ENCODE measurements at places on chromosomes 7 and 10.

DNA sequence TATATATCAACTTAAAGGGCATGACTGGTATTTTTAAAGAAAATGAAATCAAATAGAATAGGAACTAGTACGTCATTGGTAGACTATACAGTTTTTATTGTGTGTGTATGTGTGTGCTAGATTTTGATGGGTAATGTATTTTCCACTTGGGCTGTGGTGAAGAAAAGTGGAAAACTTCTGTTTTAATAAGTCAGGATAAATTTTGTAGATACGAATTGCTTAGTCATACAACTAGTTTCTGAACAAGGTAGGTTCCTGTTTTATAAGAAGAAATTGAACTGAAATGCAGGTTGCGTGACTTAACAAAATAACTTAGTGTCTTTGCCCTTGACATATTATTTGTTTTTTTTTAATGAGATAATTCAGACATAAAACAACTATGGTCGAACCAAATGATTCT, 24.3 kb downstream of the UBN2 start:
- DNase-seq: no peak

GRCh38 chr10:42990721-42991441, 86.0 kb upstream of the RET start:
- DNase-seq: no peak

DNA sequence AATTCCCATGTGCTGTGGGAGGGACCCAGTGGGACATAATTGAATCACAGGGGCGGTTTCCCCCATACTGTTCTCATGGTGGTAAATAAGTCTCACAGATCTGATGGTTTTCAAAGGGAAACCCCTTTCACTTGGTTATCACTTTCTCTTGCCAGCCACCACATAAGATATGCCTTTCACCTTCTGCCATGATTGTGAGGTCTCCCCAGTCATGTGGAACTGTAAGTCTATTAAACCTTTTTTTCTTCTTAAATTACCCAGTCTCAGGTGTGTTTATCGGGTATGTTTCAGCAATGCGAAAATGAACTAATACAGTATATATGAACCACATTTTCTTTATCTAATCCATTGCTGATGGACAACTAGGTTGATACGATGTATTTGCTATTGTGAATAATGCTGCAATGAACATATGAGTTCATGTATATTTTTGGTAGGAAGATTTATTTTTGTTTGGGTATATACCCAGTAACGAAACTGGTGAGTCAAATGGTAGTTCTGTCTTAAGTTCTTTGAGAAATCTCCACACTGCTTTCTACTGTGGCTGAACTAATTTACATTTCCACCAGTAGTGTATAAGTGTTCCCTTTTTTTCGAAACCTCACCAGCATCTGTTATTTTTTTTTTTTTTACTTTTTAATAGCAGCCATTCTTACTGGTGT, 70.0 kb upstream of the HGF start:
- no peak for DNase-seq

DNA sequence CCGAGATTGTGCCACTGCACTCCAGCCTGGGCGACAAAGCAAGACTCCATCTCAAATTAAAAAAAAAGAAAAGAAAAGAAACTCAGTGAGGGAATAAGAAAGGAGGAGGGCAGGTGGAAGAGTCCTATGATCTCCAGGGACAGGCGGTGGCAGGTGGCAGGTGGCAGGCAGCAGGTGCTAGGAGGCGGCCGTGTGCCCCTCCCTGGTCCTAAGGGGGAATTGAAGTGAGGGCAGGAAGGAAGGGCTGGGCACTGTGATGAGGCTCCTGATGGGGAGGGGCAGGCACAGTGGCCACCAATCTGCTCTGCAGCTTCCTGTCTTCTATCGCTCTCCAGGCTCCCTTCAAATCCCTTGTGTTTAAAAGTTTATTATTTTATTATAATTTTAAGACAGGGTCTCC, 41.2 kb upstream of the UBE3C start:
- no peak for DNase-seq

DNA sequence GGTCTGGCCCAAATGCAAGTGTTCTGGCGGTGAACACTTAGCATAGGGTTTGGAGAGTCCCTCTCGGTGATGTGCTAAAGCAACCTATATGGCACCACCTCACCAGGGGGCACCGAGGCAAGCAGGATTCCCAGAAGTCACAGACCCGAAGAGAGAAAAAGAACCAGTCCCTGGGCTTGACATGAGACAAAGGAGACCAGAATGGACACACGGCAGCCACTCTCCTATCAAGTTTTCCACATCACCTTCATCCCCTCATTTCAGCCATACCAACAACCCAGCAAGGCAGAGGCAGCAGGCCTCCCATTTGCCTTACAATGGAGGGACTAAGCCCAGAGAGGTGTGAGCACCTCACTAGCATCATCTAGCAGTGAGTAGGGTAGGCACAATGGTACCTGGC, 19.7 kb downstream of the GPRIN2 start:
- no peak for DNase-seq

DNA sequence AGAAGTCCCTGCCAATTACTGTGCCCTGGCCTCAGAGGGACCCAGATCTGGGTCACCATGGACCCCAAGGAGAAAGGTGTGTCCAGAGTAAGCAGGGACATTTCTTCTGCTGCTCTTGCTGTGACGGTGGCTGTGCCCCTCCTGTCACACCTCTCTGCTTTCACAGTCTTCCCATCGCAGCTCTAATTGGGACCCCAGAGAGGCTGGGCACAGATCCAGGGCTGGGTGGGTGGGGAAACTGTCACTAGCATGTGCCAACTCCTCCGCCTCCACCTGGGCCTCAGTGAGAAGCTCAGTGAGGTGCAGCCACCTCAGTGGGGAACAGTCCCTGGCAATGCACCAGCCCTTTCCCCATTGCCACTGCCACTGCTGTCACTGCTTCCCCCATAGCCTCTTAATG, 37.3 kb upstream of the ADCYAP1R1 start:
- DNase-seq: no peak

GRCh38 chr10:10869592-10869991, 148.1 kb upstream of the CELF2 start:
- DNase-seq: no peak

DNA sequence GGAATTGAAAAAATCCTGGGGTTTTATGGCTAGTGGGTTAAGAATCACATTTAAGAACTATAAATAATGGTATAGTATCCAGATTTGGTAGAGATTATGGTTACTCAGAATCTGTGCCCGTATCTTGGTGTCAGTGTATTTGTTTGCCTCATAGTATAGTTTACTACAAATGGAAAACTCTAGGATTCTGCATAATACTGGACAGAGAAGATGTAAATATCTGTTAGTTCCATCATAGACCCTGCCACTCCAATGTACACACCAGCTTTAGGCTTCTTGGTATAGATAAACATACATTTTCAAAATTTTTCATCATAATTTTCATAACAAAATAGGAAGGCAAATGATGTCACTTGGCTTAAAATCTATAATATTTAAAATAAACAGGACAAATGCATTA, 108.1 kb downstream of the CFTR start:
- no peak for DNase-seq

GRCh38 chr10:17657103-17657500, 13.2 kb downstream of the STAM start:
- no peak for DNase-seq

DNA sequence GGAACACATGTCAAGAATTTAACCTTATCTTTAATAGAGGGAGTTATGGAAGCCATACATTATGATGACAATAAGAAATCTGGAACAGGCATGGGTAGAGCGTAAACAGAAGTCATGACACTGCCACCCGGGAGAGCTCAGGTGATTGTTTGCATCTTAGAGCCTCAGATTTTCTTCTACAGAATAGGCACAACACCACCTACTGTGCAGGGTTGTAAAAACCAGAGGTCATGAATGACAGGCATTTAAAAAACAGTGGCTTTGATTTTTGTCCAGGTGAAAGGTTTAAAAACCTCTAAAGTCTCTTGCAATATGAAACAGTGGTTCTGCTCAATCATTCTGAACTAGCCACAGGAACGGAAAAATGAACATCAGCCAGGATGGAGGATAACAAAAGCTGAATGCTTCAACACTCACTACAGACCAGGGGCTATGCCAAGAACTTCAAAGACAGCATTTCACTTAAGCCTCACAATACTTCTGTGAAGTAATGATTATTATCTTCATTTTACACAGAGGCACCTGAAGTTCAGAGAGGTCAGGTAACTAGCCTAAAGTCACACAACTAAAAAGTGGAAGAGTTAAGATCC, 123.8 kb downstream of the SLC25A13 start:
- no peak for DNase-seq

- DNase-seq: no peak
These were observed 1.6 kb upstream of the LANCL2 start for GRCh38 chr7:55363386-55364170.

GRCh38 chr10:16752099-16752498, 65.1 kb downstream of the RSU1 start:
- DNase-seq: no peak

- DNase-seq: no peak
These were observed 282.3 kb downstream of the KLF6 start for GRCh38 chr10:3502673-3503072.

DNA sequence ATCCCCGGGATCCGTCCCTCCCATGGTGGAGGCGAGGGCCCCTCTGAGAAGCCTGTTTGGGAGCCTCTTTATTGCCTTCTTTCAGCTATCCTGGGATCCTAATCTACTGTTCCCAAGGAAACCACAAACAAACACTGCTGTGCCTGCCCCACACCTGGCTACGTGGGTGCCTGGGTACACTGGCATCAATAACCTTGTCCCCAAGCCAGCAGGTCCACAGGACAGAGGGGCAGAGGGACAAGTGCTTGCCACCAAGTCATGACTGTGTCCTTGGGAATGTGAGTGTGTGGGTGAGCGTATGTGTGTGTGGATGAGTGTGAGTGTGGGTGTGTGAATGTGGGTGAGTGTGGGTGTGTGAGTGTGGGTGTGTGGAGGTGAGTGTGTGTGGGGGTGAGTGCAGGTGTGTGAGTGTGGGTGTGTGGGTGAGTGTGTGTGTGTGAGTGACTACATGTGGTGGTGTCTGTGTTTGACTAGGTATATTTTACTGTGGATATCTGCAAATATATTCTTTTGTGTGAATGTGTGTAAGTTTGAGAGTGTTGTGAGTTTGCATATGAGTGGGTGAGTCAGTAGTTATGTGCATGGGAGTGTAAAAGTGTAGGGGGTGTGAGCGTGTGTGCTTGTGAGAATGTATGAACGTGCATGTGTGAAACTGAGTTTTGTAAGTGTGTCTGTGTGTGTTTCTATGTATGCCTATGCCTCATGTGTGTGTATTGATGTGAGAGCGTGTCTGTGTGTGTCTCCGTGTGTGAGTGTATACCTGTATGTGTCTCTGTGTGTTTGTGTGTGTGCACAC, 96.1 kb downstream of the TNS3 start:
- no peak for DNase-seq

DNA sequence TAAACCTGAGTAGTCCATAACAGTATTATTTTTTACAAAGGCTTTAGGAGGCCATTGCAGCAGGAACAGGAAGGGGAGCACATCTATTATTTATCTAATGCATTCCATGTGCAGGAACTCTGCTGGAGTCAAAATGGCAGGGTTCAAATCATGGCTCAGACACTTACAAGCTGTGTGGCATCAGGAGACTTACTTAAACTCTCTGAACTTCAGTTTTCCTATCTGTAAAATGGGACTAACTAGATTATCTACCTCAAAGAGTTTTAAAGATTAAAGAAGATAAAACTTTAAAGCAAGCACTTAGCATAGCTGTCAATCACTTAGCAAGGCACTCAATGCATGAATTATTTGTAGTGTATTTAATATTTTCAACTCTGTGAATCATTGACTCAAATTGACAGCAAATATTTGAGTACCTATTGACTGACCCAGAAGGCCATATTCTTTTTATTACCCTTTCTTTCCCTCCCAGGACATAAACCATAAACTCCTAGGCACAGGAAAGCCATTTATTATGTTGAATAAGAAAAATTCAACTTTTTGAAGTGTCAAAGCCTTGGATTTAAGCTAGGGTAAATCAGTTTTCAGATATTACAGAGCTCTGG, 115.8 kb upstream of the FAM204A start:
- no peak for DNase-seq

- no peak for DNase-seq
These were observed 50.7 kb upstream of the CABCOCO1 start for GRCh38 chr10:61612009-61612408.

- no peak for DNase-seq
These were observed 126.1 kb downstream of the PFKFB3 start for GRCh38 chr10:6328699-6329423.

DNA sequence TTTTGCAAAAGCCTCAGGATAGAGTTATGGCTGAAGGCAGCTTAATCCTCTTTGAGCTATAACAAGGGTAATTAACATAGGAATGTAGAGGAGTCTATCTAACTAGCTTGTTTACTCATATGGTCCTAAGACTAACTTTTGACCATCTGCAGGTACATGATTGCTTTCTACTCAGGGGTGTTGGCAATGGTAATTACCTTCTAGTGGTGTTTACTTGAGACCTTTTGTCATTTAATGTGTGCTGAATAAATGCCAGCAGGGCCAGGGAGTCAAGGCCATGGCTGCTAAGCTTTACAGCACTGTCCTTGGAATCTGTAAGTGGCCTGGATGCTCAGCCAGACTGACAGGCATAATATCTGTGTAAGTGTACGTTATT, 1325.0 kb downstream of the XPNPEP1 start:
- DNase-seq: no peak

GRCh38 chr7:70700055-70700940, 431.6 kb upstream of the GALNT17 start:
- no peak for DNase-seq

DNA sequence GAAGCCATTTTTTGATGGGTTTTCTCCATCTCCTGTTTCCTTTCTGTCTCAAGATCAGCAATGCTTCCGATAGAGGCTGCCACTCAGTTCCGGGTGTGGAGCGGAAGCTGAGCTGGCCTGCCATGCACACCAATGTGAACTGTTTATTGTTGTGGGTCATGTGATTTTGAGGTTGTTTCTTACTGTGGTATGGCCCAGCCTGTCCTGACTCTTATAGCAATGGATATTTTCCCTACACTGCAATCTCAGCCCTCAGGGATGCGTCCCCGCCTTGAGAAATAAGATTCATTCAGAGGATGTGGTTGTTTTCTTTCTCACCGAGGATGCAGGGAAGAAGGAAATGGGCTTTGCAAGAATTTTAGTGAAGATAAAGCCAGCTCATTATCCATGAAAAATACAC, 134.7 kb downstream of the PFKFB3 start:
- no peak for DNase-seq

GRCh38 chr10:82934947-82935346, 1060.0 kb downstream of the NRG3 start:
- DNase-seq: no peak

DNA sequence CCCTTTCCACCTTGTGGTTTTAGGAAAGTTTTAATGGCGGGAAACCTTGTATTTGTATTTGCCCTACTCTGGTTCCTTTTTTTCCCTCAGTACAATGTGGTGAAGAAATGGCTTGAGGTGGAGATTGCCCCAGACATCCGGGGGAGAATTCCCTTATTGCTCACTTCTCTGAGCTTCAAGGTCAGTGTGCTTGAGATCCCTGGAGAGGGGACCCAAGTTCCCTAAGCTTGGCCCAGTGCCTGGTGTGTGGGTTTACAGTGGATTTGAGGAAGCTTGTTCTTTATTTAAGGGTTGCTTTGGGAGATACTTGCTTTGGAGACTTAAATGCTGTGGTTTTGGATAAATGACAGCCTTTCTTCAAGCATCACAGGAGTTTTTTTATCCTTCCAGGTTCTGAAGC, 18.3 kb downstream of the CALHM2 start:
- no peak for DNase-seq
